ENCODE measurements at places on chromosomes 5 and 9. TPM values are rescaled to one million over a fixed set of nuclear protein-coding genes. Genes with fewer than 3 reads are reported as not detected.

- DNase-seq, result no peak
Measured at GRCh38 chr5:148002451-148002850, 61.3 kb upstream of the SPINK5 start.

GRCh38 chr9:93436218-93436617 lies 15.3 kb upstream of the FAM120A start:
- no peak for DNase-seq

DNA sequence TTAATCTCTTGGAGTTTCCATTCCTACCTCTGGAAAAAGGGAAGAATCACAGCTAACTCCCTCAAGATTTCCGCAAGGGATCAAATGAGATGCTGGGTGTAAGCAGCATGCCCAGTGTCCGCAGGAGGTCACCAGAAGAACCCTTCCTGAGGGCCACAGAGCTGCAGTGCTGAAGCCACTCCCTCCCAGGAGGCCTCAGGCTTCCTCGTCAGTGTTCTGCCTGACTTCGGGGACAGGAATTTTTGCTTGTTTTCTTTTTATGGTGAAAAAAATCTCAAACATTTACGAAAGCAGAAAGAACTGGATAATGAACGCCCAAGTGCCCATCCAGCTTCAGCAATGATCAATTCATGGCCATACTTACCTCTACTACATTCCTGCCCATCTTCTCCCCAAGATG lies 183.0 kb downstream of the CDK5RAP2 start:
- no peak for DNase-seq

DNA sequence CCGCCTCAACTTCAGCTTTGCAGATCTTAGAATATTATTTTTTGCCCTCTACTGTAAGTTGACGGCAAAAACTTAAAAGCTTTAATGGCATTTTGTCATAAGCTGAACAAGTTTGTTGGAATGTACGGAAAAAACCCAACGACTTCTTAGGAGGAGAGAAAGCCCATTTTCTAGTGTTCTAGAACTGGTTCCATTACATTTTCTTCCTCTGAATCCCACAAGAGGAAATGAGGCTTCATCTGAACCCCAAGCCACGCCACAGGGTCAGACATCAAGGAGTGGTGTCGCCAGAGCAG lies 113.7 kb downstream of the LHFPL2 start:
- no peak for DNase-seq

FAM153A gene
- not detected for polyA plus RNA-seq

- no peak for DNase-seq
Measured at GRCh38 chr9:107523539-107523938, 34.0 kb upstream of the KLF4 start.

GRCh38 chr9:134519375-134520070 lies 122.1 kb upstream of the COL5A1 start:
- DNase-seq, result no peak

DNA sequence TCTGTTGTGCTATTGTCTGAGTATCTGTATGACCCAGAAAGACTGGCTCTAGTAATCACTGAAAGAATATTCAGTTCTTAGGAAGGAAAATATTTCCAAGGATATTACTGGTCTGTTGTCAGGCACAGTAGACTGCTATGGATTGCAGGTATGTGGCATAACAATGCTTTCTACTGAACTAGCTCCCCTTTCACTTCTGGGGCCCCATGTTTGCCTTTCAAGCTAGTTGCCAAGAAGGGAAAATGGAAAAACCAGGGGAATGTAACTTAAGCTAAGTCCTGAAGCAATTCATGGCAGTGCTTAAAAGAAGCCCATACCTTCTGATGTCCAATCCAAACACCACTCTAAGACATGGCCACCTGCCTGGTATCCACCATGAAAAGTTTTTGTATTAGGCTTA lies 375.7 kb downstream of the GLIS3 start:
- DNase-seq, result no peak

LCP2 gene
- not detected for polyA plus RNA-seq

PAPPA gene
- 0.04 TPM for polyA plus RNA-seq

DNA sequence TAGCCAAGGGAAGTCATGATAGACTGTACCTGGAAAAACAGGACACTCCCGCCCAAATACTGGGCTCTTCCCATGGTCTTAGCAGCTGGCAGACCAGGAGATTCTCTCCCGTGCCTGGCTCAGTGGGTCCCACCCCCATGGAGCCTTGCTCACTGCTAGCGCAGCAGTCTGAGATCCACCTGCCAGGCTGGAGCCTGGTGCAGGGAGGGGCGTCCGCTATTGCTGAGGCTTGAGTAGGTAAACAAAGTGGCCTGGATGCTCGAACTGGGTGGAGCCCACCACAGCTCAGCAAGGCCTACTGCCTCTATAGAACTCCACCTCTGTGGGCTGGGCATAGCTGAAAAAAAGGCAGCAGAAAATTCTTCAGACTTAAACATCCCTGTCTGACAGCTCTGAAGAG lies 10.1 kb upstream of the THG1L start:
- DNase-seq, result no peak

DNA sequence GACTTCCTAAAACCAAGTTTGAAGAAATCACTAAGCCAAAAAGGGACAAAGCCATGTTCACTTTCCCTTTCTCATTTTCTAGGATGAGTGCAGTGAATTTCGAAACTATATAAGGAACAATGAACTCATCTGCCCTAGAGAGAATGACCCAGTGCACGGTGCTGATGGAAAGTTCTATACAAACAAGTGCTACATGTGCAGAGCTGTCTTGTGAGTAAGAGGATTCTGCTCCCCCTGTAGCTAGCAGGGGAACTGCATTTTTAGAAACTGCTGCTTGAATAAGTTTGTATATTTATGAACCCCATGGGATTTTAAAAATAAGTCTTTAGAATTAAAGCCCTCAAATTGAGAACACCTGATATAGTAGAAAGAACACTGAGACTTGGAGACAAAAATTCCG lies 42.7 kb upstream of the SPINK14 start:
- no peak for DNase-seq

DND1 gene
- 0.57 TPM for polyA plus RNA-seq

PCDHGA5 gene
- 0.01 TPM for polyA plus RNA-seq

GRCh38 chr5:74145951-74146350 lies 494.6 kb downstream of the ENC1 start:
- no peak for DNase-seq
